ENCODE measurements at places on chromosomes 7 and 10.

DNA sequence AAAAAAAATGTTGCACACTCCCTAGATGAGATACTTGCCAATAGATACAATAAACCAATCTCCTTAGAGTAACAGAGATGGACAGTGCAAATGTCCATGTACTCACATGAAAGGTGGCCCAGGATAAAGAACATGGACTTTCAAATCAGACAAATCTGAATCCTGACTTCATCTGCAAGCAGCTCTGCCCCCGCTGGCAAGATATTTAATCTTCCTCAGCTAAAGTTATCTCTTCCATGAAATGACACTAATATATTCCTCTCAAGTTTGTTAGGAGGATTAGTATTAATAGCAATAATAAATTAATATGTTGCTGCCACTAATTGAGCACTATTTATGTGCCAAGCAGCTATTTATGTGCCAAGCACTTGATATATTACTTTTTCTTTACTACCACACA, 148.6 kb upstream of the YAE1 start:
- no peak for DNase-seq

DNA sequence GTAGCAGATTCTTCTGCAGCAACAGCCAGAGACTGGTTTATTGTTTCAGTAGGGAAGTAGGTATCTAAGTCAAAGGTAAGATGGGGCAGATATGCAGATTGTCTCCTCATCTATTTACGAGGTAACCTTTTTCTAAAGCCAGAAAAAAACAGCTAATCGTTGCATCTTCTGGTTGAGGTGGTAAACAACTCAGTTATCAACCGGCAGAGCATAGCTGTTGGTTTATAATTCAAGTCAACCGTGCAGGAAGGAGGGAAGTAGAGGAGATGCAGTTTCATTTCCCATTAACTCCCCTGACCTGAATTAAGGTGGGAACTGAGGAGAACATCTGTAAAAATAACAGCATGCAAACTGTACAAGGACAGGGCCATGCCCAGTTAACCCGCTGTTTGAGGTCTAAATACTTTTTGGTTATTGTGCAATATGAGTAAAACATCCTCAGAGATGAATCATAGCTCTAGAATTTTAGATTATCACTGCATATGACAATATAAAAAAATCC, 156.5 kb upstream of the ITGB1 start:
- DNase-seq: peak; percentile 69

DNA sequence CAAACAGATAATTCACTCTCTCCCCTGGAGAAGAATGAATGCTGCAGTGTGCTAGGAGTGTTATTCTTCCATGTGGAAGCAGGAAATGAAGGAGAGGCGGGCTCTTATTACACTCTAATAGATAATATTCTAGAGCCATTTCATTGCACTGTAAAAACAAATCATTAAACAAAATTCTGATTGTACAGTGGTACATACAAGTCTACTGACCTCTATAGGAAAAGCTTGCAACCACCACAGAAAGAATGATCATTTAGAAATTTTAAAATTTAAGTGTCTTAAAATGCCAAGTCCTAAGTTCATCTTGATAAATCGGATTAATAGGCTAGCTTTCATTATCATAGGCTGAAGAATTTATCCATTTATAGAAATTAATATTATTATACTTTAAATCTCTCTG, 960.3 kb upstream of the LRRN3 start:
- DNase-seq: no peak

DNA sequence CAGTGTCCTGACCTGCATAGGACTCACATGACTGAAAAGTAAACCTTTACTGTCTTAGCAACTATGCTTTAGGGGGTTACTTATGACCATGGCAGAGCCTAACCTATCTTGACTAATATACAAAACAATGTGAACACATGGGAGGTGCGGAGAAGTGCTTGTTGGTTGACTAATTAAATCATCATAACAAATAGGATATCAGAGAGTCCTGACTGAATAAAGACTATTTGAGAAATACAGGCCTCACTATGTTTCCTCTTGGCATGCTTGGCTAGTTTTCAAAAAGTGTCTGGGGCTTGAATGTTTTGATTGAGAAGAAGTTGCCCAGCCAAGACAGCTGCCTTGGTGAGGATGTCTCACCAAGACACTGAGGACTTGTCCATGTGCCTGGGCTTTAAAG, 104.4 kb upstream of the PHYHIPL start:
- no peak for DNase-seq

GRCh38 chr7:144653449-144653848, 182.4 kb downstream of the TPK1 start:
- DNase-seq: no peak

DNA sequence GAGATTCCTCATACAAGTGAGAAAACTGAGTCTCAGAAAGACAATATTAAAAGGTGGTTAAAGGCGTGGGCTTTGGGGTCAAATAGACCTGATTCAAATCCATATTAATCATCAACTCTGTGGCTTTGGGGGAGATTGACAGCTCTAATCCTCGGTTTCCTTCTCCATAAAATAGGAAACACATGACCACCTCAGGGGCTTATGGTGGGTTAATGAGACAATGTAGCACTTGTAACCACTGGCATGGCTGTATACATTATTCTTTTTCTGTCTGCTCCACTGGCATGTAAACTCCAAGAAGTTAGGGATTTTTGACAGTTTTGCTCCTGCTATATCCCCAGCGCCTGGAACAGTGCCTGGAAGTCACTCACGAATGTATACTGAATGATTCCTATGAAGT, 120.8 kb upstream of the GAD2 start:
- no peak for DNase-seq

GRCh38 chr7:43700059-43700501, 29.2 kb downstream of the COA1 start:
- DNase-seq: peak; percentile 73

DNA sequence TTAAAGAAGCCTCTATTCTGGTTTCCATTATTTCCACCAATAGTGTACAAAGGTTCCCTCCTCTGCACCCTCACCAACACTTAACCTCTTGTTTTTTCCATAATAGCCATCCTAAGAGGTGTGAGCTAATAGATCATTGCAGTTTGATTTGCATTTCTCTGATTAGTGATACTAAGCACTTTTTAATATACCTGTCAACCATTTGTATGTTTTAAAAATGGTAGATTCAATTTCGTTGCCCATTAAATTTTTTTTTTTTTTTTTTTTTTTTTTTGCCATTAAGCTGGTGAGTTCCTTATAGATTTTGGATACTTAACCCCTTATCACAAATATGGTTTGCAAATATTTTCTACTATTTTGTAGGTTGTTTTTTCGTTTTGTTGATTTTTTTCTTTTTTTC, 23.2 kb downstream of the WAC start:
- no peak for DNase-seq

- DNase-seq: no peak
Measured at GRCh38 chr7:67854221-67855178, 857.9 kb downstream of the TYW1 start.

- DNase-seq: no peak
Measured at GRCh38 chr10:93406364-93407145, 75.6 kb downstream of the MYOF start.

- no peak for DNase-seq
Measured at GRCh38 chr7:114658216-114658615, 243.6 kb downstream of the FOXP2 start.

GRCh38 chr10:114507449-114507848, 103.1 kb upstream of the AFAP1L2 start:
- no peak for DNase-seq

DNA sequence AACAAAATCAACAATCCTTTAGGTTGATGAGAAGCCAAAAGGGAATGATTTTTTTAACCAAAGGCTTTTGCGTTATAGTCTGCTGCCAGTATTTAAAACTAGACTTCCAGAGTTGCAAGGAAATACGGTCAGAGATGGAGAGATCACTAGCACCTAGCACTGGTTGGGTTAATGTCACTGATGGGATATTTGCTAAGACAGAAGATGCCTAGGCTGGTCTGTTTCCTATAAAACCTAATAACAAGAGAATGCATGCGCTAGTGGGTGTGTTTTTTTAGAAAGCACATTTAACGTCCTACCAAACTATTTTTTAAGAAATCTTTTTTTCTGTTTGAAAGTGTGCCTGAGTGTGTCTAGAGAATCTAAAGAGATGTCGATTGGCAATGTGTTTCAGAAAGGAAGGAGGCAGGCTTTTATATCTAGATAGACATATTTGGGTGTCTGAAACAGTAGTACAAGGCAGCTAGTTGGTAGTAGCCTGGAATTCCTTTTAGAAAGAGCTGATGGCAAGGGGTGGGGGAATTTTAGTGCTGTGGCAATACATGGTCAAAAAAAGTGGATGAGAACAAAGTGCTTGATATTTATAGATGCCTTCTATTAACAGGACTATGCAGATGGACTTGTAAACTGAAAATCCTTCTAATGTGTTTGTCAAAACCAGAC, 863 bp downstream of the CALD1 start:
- no peak for DNase-seq

GRCh38 chr10:93065675-93066543, 5.3 kb downstream of the CYP26C1 start:
- no peak for DNase-seq

GRCh38 chr10:12389154-12389734, 39.9 kb downstream of the CAMK1D start:
- DNase-seq: no peak

GRCh38 chr7:5797716-5798115, 16.3 kb upstream of the RNF216 start:
- DNase-seq: no peak

DNA sequence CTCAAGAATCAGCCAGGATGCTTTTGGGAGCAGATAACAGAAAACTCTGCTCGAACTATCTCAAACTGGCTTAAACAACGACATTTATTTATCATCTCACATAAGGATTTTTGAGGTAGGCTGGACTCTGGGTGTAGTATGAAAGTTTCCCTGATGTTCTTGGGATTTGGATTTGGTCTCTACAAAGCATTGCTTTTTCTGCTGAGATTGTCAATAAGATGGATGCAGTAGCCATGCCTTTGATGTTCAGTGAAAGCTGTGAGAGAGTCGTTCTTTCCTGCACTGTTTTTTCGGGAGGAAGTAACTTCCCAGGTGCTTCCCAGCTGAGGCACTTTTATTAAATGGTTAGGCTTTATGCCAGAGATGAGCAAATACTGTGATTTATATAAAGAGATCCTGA, 181.1 kb downstream of the PRKG1 start:
- DNase-seq: no peak

DNA sequence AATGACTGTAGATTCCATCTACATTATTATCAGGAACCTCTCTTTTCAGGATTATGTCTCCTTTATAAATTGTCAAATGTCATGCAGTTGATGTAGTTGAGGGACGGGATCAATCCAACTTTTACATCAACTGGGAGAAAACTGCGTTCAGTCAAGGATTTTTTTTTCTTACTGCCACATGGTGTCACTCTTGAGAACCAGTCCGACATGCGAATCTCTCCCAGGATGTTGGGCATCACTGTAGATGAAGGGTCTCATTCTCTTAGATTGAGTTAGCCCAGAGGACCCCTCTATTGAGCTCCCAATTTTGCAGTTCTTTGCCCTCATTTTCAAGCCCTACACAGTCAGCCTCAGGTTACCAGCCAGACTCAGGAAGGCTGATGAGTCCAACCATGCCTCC, 120.3 kb upstream of the PTPRZ1 start:
- DNase-seq: no peak

GRCh38 chr10:113485736-113486135, 67.1 kb upstream of the HABP2 start:
- no peak for DNase-seq

DNA sequence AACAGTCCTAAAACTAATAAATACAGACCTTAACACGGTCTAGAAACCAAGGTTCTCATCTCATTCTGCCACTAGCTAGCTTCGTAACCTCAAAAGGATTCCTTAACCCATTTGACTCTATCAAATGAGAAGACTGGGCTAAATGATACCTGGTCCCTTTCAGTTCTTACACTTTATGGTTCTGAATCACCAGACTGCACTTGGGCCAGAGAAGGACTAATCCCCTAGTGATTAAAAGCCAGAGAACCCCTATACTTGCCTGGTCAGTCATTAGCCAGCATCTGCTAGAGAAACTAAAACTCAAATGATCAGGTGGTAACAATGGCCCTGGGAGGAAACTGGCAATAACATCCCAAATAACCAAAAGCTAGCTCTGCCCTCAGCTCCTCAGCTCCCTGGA, 16.8 kb downstream of the TMEM243 start:
- DNase-seq: no peak

- DNase-seq: no peak
Measured at GRCh38 chr10:124594240-124594639, 132.6 kb downstream of the LHPP start.

DNA sequence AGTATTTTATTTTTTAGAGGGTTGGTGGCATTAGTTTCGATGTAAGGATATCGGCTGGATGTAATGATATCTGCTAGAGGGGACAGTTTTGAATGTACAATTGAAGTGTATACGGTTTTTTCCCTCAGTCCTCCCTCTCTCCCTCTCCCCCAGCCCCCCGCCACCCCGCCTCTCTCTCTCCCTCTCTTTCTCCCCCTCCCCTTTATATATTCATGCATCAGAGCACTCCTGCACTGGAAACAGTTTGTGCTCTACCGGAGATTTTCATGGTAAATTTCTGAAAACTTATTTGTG, 1.6 kb downstream of the GLCCI1 start:
- DNase-seq: no peak

DNA sequence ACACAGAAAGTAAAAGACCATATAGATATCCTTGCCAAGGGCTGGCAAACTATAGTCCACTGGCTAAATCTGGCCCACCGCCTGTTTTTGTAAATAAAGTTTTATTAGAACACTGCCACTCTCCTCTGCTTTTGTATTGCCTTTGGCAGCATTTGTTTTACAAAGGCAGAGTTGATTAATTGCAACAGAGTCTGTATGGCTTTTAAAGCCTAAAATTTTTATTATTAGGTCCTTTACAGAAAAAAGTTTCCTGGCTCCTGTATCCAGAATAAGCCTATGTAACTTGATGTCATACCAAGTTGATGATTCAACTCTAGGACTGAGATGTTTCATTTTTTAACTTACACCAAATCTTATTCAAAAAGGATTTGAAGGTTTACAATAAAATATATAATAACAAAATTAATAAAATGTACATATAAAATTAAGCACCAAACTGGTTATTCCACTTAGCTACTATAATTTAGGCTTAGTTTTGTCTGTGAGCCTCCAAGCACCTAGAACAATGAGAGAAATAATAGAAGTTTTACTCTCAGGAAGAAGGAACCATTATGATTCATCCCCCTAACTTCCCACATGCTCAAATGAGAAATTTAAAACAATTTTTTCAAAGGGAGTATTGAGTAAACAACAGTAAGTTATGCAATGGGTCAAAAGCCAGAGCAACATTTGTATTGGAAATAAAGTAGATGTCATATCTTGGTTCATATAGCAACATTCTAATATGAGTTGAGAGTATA, 31.9 kb downstream of the CPED1 start:
- DNase-seq: no peak

GRCh38 chr7:157573244-157573643, 236.4 kb downstream of the DNAJB6 start:
- no peak for DNase-seq
